IPS DF 19.7 (cell line): ENCODE measurements at places on chromosomes 2 and 18.

DNA sequence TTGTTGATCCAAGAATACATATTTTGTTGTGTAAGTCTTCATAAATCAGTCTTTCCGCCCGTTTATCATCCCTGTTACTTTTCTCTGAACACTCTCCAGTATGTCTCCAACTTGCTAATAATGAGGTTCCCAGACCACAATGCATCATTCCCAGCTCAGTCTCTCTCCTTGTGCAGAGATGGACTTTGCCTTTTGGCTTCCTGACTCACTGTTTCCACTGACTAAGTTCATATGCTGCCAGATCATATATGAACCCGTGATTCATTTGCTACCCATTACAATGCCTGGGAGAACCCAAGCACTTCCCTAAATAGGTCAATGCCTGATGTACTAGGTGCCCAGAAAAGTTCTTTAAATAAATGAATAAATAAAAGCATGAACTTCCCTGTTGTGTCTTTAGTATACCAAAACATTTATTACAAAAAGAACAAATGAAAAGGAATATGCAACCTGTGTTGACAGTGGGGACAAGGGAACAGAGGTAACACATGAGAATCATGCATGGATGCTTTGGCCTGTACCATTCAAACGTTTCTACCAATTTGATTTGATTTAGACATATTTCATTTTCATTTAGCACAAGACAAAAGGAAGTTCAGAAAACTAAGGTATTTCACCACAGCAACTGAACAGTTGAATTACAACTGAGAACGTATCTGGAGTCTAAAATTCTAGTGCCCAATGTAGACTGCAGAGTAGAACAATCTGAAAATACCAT lies 215.4 kb upstream of the HNRNPA3 start:
- DNase-seq = no peak

DNA sequence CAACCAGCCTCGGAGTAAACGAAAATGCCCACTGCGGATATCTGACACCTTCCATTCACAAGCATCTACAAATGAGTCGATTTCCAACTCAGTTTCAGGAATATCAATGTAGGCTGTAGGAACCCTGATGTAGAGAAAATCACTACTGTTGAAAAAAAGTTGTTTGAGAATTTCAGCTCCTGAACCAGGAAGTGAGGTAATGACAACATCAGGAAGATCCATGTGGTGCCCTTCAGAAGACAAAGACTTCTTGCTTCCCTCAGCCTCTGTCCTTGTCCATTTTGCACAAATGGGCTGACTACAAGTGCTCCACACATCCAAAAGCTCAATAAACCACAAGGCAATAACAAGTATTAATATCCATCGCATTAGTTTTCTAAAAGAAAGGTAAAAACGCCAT lies 4.7 kb downstream of the DSEL start:
- DNase-seq = no peak

DNA sequence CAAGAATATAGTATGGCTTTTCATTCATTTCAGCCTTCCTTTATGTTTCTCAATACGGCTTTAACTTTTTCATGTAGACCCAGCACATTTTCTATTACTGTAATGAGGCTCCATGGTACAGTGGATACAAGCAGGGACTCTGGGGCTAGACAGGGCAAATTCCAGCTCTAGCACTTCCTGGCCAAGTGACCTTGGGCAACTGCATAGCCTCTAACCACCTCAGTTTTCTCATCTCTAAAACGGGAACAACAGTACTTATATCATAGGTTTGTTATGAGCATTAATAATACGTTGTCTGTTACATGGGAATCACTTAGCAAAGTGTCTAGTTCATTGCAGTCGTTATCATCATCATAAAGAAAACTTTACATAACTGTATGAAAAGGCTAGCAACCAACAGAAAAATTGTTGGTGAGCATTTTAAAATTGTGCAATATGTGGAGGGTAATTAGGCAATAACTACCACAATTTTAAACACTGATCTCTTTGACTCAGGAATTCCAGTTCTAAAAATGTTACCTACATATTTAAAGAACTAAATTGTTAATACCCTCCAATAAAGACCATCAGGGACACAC lies 13.7 kb upstream of the RMDN2 start:
- DNase-seq = no peak

DNA sequence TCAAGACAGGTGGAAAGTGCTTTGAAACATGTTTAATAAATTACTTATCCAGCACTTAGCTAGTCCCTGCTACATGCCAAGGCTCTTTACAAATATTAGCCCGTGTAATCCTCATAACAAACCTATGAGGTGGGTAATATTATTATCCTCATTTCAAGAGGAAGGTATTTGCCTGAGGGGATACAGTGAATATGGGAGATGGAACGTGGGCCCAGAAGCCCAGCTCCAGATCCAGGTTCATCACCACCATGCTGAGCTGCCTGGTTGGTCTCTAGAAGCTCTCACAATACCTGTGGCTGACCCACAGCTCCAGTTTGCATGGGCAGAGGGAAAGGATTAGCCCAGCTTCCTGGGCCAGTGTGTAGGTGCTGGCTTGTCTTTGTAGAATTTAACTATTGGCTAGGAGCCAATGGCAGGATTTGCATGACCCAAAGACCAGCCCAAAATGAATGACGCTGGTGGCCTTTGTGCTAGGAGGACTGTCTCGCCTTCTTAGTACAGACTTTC lies 61.6 kb upstream of the ATP8B1 start:
- no peak for DNase-seq

- no peak for DNase-seq
These were observed 28.3 kb upstream of the ITGB6 start for GRCh38 chr2:160228141-160228917.

- DNase-seq = no peak
These were observed 218.0 kb upstream of the CWC22 start for GRCh38 chr2:180225118-180225517.

GRCh38 chr2:181152701-181153100 lies 172.3 kb downstream of the UBE2E3 start:
- DNase-seq = no peak

DNA sequence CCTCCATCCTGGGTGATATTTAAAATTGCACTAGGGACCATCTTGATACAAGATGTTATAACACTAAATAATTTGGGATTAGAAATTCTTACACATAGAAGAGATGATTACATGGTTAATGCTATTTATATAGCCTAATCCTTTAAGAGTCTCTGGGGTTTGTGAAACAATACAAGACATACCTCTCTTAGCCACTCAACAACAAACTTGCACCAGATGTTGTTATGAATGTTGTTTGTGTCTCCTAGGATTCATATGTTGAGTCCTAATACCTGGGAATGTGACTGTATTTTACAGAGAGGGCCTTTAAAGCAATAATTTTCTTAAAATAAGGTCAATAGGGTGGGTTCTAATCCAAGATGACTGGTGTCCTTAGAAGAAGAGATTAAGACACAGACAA lies 678.3 kb downstream of the NYAP2 start:
- DNase-seq = no peak

- peak; percentile 20 for DNase-seq
These were observed 31.3 kb upstream of the CNTNAP5 start for GRCh38 chr2:123993728-123994323.

DNA sequence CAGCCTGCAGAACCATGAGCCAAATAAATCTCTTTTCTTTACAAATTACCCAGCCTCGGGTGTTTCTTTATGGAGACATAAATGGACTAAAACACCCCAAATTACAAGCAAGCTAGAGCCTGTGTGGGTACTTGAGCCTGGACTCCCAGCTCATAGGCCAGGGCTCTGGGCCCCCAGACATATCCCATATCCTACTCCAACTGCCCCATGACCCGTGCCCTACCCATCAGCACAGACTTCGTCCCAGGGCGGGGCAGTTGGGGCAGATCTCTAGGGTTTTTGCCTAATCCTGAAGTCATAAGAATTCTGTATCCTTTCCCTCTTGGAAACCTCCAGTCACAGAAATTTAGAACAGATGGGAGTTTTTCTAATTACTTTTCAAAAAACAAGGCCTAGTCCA lies 90.7 kb downstream of the DDX1 start:
- no peak for DNase-seq

- no peak for DNase-seq
These were observed 24.5 kb upstream of the SLC8A1 start for GRCh38 chr2:40476436-40476835.

DNA sequence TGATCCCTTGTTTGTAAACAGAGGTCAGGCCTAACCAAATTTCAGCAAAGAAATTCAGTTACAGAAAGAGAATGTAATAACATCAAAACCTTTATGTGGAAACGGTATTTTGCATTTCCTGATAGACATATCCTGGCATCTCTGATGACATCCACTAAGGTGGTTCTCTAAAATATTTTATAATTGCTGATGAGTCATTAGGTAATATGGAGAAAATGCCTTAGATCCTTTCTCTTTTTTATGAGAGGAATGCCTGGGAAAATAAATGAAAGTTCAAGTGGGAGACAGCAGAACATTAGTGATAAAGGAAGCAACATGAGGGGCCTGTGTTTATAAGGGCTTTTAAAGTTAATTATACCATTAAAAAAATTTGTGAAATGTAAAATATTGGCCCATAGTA lies 72.6 kb downstream of the PLCL1 start:
- no peak for DNase-seq

DNA sequence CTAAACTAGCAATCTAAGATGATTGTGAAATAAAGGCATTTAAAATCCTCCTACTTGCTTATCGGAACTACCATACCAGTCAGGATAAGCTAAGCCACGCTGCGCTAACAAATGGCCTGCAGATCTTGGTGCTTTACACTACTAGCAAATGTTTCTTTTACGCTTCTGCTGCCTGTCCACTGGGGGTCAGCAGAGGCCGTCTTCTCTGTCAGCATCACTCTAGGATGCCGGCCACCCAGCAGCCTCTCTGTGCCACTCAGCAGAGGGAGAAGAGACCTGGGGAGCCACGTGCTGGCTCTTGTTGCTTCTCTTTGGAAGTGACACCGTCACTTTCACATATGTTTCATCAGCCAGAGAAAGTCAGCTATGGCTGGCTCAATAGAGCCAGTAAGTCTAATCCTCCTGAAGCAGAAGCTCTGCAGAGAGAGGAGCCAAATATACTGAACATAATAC lies 36.6 kb downstream of the COPS8 start:
- DNase-seq = peak; percentile 56

DNA sequence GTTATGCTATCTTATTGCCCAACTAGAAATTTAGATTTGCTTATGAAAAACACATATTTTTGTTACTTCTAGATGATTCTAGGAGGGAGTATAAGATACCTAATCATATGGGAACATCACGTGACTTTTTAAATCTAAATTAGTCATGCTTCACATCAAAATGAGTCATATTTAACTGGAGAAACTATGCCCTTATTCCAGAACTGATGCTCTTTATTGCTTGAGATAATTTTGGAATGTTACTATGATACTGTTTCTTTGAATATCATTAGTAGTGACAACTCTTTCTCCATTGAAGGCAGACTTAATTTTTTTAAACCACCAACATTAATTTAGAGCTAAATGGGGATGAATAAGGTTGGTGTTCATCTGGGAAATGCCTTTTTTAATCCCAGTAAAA lies 19.9 kb upstream of the ELAC1 start:
- no peak for DNase-seq

GRCh38 chr2:44938287-44939105 lies 3.0 kb upstream of the SIX3 start:
- DNase-seq = no peak

DNA sequence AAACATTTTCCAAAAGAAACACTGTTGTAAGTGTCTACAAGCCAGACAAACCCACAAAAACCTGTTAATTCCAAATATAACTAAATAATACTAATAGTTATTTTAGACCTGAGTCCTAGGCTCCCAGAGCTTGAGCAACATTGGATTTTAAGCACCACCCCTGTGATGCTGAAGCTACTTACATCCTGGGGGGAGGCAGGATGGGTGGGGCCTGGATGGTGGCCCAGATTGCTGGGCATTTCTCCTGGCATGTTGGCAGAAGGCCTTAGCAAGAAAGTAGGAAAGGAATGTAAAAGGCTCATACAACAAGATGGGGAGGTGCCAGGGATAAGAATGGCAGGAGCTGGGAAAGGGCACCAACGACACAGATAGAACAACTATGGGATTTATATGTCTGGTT lies 50.7 kb upstream of the OTX1 start:
- DNase-seq = no peak

DNA sequence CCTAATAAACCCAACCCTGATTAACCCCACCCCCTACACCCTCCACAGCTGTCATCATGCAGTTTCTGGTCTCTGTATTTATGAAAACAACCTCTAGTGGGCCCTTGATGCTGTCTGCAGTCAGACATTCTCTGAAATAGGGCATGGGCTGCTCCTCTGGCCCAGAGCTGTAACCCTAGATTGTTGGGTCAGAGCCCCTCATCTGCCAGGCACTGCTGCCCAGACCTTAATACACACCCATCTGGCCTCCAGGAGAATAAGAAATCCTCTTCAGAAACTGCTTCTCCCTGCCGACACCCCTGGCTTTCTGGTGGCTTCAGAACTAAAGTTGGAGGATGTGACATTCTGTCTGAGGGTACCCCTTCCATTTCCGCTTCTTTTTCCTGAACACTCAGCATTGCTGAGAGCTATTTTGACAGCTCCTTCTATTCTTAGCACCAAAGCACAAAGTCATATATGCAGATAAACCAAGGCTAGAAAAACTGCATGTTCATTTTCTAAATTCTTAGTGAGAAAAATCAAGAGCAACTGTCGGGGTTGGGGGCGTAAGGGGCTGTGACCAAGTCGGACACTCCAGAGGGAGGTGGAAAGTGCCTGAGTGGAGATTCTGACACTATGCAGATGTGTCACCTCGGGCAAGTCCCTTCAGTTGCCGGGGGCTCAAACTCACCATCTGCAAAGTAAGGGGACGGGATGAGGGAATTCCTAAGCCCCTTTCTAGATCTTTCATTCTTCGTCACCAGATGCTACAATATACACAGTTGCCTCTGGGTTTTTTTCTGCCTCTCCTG lies 28.7 kb downstream of the SRSF7 start:
- DNase-seq = no peak

GRCh38 chr2:168363347-168364092 lies 92.6 kb upstream of the CERS6 start:
- no peak for DNase-seq

DNA sequence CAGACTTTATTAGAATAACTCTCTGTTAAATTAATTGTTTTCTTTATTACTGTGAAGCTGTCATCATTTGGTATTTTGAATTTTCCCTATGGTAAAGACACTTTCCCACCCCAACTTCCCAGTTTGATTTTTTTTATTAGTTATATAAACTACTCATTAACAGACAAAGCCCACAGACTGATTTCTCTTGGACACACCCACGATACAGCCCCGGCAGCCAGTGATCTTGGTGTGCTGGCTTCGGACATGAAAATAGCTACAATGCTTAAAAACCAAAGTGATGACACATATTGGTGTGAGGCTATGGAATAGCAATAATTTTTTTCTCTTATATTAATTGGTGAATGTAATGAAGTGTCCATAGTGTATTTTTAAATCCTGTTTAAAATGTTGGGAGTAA lies 225.4 kb upstream of the SIX3 start:
- no peak for DNase-seq

GRCh38 chr2:183671233-183671632 lies 547.0 kb downstream of the NUP35 start:
- DNase-seq = no peak
